ENCODE measurements at places on chromosomes 2 and 18. TPM values are rescaled to one million over a fixed set of nuclear protein-coding genes. Genes with fewer than 3 reads are reported as not detected.
A peak's percentile ranks its signal among the peaks of the same experiment; 100 is the strongest.

SNED1 gene
- 2.3 TPM for total RNA-seq

CCDC68 gene
- 0.87 TPM for total RNA-seq

RAPGEF4 gene
- 7.5 TPM for total RNA-seq

TRAPPC8 gene
- total RNA-seq: 40.7 TPM

NEURL3 gene
- not detected for total RNA-seq

DNA sequence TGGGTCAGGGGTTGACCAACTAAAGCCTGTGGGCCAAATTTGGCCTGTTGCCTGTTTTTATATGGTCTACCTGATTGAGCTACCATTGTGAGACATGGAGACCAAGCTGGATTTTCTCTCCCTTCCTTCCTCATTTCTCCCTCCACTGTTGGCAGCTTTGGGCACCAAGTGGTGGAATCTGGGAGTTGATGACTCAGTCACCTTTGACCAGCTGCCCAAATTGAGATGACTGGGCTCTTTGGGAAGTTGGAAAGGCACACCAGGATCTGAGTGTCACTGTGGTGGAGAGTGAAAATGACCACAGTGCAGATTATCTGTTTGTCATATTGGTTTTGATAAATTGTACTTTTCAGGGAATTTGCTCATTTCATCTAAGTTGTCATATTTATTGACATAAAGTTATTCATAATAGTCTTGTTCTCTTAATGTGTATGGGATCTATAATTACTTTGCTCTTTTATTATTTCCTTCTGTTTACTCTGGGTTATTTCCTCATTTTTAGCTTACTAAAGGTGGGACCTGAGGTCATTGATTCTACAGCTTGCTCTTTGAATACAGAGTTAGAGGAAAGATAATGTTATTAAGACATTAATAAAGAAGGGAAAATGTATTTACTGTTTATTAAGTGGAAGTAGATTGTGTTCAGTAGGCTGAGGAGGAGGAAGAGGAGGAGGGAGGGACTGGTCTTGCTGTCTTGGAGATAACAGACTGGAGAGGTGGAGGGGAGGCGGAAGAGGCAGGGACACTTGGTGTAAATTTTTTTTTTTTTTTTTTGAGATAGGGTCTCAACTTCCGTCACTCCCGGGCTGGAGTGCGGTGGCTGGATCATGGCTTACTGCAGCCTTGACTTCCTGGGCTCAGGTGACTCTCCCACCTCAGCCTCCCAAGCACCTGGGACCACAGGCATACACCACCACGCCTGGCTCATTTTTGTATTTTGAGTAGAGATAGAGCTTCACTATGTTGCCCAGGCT lies 31.8 kb downstream of the AGFG1 start:
- no peaks in the 10 kb centered on the region for H3K36me3 ChIP-seq
- no peak overlapping the region for H3K4me3 ChIP-seq
- H3K27ac ChIP-seq: peak overlapping the region; percentile 42
- no peak for DNase-seq
- peaks cover 20% of the 10 kb centered on the region for H3K4me1 ChIP-seq
- peaks cover 3% of the 10 kb centered on the region for H3K27me3 ChIP-seq

DNA sequence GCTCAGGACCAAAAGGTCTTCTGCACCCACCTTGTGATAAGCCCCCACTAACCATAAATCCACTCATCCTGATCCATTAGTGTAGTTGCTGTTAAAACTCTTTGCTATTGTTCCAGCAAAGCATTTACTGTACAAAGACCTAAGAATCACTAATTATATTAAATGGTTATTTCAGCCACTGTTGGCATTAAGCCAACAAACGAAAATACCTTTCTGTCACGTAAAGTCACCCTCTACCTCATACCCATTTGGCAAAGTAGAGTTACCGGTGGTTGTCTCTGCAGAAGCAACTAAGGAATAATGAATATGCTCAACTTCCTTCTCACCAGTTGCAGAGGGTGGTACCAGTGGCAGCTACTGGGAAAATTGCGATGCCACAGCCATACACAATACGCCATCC lies 224.5 kb downstream of the SP3 start:
- H3K27me3 ChIP-seq: no peaks in the 10 kb centered on the region
- peaks cover 3% of the 10 kb centered on the region for H3K4me1 ChIP-seq
- H3K27ac ChIP-seq: no peak overlapping the region
- no peak overlapping the region for H3K4me3 ChIP-seq
- peaks cover 3% of the 10 kb centered on the region for H3K36me3 ChIP-seq
- no peak for DNase-seq

DNA sequence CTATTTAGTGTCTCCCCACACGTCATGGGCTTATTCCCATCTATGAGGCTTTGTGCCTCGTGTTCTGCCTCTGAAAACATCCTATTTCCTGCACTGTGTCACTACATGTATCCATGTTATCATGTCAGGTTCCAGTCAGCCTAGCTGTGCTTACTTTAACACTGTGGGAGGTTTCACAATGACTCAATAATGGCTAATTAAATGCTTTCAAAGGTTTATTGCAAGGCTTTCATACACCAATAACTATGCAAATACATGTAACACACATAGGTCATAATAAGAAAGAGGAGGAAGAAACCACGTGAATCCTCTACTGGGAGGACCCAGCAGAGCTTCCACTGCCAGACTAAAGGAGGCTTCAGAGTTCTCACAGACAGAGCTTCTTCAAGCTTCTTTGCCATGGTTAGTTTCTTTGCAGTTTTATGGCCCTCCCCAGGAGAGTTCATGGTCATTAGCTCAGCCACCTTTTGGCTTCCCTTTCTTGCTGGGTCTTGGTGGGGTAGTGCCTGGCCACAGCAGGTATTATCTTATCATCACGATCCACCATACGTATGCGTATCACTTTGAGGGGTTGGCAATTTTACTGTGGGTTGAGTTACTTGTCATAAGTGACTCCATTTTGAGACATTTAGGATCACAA lies 5.1 kb upstream of the COLEC12 start:
- H3K4me1 ChIP-seq: peaks cover 23% of the 10 kb centered on the region
- peak overlapping the region; percentile 75 for H3K27ac ChIP-seq
- peaks cover 9% of the 10 kb centered on the region for H3K27me3 ChIP-seq
- H3K36me3 ChIP-seq: peaks cover 4% of the 10 kb centered on the region
- no peak for DNase-seq

GRCh38 chr18:78913395-78913794 lies 66.2 kb upstream of the SALL3 start:
- no peaks in the 10 kb centered on the region for H3K4me1 ChIP-seq
- DNase-seq: no peak
- peaks cover 7% of the 10 kb centered on the region for H3K27me3 ChIP-seq
- peaks cover 10% of the 10 kb centered on the region for H3K36me3 ChIP-seq

Measured in endothelial cell (in vitro differentiated cells).